Fibroblast of the aortic adventitia (primary cell): ENCODE measurements at places on chromosomes 6 and 20.

DNA sequence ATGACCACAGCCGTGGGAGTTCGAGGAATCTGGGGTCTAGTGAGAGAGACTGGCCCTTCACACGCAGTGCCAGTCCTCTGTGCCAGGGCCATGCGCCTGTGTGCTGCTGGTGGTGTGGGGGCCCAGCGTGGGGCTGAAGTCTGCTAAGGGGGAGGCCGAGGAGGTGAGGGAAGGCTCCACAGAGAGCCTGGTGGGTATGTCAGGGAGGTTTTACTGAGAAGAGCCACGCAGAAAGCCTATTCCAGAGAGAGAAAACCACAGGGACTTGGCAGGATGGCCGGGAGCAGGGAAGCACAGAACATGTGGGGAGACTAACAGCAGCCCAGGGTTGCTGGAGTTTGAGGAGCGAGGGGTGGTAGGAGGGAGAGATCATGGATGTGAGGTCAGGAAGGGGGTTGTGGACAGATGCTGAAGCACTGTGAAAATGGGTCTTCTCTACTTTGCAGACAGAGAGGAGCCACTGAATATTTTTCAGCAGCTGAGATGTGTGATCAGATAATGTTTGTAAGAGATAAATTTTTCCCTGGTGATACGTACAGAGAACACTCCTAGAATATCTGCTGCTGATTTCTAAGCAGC is 35.3 kb downstream of the DUSP22 start:
- peak; percentile 54 for DNase-seq

GRCh38 chr6:96816301-96816817 is 20.9 kb downstream of the GPR63 start:
- DNase-seq, result peak; percentile 6

DNA sequence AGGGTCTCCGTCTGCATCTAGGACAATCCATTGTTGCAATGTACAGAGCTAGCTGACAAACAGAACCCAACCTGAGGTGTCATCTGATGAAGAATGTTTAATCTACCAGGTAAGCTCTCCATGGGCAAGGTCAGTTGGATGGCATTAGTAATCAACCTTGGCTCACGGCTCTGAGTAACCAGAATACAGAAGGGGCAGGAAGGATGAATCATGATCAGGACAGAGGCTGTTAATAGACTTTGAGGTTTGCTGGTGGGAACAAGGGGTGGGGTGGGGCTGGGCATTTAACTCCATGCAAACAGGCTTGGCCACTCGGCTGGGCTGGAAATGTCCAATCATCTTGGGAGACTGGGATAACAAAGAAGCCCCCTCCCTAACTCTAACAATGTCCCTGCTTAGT is 77.1 kb upstream of the MRPS10 start:
- peak; percentile 44 for DNase-seq

GRCh38 chr6:99711925-99712324 is 105.3 kb downstream of the PRDM13 start:
- no peak for DNase-seq

DNA sequence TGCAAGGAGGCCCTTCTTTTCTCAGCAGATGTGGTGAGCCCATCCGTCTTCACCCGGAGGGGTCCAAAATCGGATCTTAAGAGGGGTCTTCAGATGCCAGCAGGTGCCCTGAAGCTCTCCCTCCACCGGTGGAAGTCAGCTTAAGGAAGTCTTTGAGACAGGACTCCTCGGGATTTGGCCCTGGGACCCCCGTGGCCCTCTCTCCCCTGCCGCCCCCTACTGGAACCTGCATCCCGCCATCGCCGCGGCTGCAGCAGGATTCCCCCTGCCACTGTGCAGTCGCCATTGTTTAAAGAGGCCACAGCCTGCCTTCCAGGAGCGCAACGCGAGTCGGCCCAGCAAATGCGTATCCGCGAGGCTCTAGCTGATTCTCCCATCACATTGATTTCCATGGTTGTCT is 292.5 kb upstream of the ZNF337 start:
- no peak for DNase-seq

GRCh38 chr6:16982807-16983206 is 119.0 kb upstream of the STMND1 start:
- peak; percentile 72 for DNase-seq

GRCh38 chr6:73058736-73059135 is 166.6 kb downstream of the KHDC1L start:
- DNase-seq, result peak; percentile 38

- DNase-seq, result peak; percentile 31
Observed at GRCh38 chr6:1770968-1771723, 161.4 kb downstream of the FOXC1 start.

DNA sequence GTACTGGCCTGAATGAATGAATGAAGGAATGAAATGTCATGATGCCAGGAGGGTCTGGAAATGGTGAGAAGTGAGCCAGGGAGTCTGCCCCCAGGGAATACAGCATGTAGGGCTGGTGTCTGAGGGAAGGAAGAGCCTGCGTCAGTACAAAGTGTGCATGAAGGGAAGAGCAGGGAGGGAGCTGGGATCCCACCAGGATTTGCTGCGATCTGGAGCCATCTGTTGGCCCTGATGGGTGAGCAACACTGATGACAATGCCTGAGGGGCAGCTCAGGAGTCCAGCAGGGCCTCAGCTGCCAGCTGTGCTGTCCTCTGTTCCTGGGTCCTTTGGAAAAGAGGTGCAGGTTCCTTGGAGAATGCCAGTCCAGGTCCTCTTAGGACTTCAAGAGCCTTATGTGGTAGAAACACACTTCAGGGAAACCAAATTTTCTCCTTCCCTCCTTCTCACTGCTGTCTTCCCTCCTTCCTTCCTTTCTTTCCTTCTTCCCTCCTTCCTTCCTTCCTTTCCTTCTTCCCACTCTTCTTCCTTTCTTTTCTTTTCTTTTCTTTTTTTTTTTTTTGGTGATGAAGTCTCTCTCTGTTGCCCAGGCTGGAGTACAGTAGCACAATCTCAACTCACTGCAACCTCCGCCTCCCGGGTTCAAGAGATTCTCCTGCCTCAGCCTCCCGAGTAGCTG is 11.5 kb downstream of the BPI start:
- DNase-seq, result peak; percentile 42

DNA sequence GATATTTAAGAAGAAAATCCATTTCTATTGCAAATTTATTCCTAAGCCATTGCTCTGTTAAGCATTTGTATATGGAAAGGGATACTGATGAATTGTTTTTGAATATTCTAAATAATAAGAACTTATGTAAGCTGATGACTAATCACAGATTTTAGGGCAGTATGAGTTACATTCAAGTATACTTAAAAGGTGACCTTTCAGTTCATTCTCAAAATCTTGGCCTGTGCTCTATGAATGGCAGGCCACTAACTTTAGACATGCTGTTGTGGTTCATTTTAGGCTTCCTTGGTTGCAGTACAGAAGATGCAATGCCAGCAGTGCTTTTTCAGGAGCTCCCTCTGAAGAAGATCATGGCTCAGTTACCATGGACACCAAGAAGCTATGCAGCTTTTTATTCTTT is 380.4 kb downstream of the CENPW start:
- peak; percentile 64 for DNase-seq

DNA sequence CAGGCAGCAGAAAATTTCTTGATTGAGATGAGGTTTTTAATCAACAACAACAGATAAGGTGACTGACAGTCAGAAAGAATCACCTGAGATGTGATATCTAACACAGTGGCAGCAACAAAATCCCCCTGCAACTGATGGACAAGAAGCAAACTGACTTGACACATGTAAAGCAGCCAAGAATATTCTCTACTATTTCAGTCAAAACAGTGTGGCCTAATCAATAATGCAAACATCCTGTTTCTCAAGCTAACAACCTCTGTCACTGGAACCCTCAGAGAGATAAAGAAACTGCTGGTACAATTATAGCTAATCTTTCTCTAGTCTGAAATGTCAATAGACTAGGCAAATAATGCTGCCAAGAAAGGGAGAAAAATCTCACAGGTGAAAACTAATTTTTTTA is 4.6 kb upstream of the CGA start:
- no peak for DNase-seq

DNA sequence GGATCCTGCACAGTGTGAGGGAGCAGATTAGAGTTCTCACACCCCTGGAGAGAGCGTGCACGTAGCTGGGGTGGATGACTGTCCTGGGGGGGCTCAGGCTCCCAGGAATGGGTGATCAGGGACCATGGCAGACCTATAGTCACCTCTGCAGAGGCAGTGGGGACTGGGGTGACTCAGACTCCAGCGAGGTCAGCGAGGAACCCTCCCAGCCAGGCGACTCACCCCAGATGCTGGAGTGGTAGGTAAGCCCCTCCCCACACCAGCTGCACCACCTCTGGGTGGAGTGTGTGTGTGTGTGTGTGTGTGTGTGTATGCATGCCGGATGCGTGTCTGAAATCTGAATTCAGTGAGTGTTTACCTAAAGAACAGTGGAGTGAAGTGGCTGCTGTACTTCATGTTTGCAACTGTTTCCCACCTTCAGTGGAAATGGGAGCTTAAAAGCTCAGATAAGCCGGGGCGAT is 17.4 kb upstream of the GTSF1L start:
- peak; percentile 34 for DNase-seq

GRCh38 chr6:72783666-72784065 is 161.8 kb downstream of the KCNQ5 start:
- peak; percentile 92 for DNase-seq

- DNase-seq, result no peak
Observed at GRCh38 chr6:14751645-14752175, 494.2 kb upstream of the JARID2 start.

DNA sequence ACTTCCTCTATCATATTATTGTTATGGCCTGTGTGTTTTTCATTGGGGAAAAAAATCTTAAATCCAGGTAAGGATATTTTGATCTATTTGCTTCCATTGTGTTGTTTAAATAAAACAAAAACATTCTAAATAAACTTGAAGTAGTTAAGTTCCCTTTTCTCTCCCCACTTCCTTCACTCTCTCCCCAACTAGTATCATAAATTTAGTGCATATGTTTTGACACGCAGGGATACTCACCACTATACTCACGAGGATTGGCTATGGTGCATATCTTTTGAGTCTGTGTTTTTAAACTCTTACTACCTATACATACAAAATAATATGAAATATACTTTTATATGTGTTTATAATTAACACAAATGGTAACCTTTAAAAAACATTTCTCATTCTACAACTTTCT is 5.2 kb downstream of the TTLL9 start:
- no peak for DNase-seq

- no peak for DNase-seq
Observed at GRCh38 chr6:135631821-135632220, 134.3 kb upstream of the AHI1 start.

- DNase-seq, result no peak
Observed at GRCh38 chr6:56986611-56987010, 31.7 kb downstream of the BEND6 start.

- DNase-seq, result peak; percentile 47
Observed at GRCh38 chr6:7463785-7464184, 74.2 kb downstream of the RIOK1 start.

GRCh38 chr6:90197854-90198496 is 98.7 kb downstream of the BACH2 start:
- peak; percentile 80 for DNase-seq

DNA sequence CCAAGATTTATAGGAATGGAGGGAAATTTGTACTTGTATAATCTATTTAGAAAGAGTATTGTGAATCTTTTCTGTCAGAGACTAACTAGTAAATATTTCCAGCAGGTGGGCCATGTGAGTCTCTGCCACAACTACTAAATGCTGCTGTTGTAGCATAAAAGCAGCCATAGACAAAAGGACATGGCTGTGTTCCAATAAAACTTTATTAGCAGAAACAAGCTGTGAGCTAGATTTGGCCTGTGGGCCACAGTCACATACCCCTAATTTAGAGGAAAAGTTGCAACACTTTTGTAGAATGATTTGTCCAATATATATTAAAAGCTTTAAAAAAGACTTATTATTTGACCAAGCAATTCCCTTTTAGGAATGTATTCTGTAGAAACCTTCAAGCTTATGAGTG is 207.2 kb downstream of the LMBRD1 start:
- no peak for DNase-seq

GRCh38 chr20:36065427-36065998 is 89.0 kb upstream of the EPB41L1 start:
- no peak for DNase-seq

GRCh38 chr6:139490482-139490881 is 116.0 kb upstream of the CITED2 start:
- peak; percentile 22 for DNase-seq

DNA sequence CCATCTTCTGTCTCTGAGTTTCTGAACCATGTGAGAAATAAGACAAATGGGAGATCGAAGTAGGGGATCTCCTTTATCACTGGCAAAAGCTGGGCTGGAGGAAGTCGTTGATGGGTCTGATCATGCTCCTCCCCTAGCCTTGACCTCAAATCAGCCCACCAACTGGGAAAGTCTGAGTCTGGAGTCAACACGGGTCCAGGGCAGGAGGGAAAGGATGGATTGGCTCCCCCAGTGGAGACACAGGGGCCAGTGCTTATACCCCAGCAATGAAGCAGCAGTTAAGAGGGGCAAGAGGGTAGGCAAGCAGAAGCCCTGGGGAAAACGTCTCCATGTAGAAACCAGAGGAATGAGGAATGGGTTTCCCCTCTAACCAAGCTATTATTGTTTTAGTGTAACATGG is 152.6 kb downstream of the TBC1D7 start:
- no peak for DNase-seq

GRCh38 chr6:21587961-21588480 is 5.5 kb upstream of the SOX4 start:
- DNase-seq, result peak; percentile 62

DNA sequence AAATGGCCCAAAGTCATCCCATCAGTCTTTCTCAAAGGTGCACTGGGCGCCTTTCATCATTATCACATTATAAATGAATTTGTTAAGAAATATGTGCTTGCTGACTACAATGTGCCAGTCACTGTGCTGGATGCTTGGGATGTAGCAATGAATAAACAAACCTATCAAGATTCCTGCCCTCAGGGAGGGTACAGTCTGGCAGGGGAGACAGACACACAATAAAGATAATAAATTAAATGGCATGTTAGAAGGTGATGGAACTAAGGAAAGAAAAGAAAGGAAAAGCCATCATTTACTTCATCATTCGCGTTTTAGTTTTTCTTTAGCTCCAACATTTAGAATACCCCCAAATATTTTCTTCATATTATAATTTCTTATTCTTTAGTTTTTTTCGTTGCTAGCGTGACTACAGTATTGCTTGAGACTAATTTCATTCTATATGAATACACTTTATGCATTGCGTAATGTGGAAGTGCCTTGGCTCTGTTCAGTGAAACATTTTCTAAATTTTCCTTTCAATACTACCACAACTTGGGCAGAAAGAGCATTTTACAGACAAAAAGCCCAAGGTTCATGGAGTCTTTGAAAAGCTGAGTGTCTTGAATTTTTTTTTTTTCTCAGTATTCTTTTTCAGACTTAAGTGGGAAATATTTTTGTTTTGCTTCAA is 48.7 kb upstream of the CITED2 start:
- DNase-seq, result no peak
